Dermis microvascular lymphatic vessel endothelial cell (primary cell): ENCODE measurements at places on chromosomes 5 and 9.

DNA sequence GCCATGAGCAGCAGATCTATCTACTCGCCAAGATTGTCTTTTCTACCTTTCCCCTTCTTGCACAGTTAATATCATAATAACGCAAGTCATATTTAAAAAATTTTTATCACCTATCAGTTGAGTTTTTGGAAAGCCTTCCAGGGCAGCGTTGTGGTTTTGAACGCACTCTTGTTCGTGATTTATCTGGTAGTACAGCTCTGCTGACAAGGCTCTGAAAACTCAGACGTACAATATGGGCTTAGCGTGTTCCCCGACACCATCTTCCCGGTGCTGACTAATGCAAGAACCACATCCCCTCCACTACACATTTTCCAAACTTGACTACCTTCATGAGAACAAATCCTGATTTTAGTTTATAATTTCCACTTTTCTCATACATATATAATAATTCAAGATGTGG, 1.6 kb upstream of the NFIL3 start:
- no peak for DNase-seq

DNA sequence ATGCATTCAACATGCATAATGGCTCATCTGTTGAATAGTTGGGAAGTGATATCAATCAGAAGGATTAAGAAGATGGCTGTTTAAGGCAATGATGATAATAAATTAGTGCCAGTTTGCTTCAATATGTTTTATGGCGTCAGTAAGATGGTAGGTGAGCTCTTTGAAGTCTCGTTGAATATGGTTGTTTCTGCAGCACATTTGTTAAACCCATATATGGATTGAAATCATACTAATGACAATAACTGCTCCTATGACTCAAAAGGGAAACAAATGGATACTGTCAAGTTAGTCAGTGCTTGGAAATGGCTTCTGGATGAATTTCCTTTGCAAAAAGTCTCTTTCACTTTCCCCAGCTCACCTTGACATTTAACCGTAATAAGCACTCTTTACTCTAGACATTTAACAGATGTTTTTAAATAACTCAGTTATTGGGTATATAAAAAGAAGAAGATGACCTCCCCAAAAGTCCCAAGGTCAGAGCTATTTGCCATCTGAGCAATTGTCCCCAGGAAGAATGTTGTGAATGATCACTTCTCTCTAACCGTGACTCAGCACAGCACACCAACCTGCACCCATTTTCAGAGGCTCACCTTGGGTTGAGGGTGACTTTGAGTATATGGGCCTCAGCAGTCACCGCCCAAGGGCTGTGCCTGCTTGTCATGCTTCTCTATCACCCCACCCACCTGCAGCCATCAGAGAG, 133.4 kb downstream of the GRIA1 start:
- DNase-seq = no peak

DNA sequence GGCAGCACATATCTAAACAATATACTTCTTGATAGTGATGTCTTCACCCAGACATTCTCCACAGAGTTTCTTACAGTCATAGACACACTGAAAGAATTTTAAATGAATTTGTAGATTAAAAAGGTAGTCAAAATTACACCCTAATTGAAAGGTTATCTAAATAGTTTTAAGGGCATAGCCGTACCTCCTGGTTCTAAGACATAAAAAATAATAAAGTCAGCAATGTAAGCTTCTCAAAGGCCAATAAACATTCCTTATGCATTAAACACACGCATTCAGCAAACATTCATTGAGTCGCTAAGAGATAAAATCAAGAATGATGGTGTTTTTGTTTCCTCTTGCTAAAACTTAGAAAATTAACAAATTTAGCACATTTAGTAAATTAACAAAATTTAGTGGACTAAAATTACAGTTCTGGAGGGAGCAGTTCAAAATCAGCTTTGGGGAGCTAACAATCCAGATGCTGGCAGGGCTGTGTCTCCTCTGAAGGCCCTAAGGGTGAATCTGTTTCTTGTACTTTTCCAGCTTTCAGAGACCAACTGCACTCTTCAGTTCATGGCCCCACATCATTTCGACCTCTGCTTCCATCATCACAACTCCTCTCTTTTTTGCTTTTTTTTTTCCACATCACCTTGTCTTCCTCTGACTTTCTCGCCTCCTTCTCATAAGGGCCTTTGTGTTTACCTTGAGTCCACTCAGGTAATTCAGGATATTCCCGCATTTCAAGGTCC, 516.5 kb downstream of the DNAH5 start:
- no peak for DNase-seq

GRCh38 chr9:76607730-76608436, 148.9 kb downstream of the GCNT1 start:
- DNase-seq = no peak

DNA sequence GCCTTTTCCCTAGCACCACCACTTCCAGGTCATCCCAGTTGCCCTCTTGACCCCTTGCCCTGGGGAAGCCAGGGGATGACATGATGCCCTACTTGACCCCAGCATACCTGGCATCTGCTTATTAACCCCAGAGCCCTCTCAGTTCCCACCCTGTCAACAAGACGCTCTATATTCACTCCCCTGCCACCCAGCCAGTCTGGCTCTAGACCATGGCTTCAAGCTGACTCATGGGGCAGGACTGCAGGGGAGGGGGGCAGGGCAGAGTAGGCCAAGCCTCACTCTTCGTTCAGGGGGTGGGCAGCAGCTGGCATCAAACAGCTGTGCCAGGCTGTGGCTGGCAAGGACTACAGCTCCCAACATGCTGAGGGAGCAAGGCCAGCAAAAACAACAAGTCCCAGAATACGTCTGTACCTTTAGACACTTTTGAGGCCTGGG, 5.3 kb downstream of the ATOSB start:
- no peak for DNase-seq

DNA sequence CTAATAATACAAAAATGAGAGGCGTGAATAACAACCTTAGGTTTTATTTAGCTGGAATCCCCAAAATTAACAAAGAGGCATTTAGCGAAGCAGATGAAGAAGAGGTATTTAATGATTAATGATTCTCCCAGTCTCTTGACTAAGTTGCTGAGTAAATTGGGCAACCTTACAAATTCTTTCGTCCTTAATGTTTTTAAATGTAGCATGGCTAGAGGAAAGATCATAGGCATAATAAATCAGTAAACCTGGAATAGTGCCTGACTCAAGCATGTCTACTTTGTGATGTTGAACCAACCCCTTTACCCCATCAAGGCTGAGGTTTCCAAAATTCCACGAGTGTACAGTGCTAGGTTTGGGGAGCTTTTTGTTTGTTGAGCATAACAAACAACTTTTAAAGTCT, 7.9 kb downstream of the BHMT start:
- DNase-seq = no peak

DNA sequence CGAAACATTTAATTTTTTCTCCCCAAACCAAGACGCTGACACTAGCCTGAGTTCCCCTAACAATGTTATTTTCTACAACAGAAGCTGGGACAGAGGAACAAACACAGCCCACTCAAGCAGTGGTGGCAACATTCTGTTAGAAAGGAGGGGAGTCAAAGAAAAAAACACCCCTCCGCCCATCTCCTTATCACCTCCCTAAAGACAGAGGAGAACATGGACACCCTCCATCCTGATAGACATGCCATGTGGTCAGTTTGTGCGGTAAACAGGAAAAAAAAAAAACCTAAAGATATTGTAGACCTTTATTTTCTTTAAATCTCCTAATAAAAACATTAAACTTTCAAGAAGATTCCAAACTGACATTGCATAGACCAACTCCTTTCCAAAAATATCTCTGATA, 2.9 kb upstream of the DPM2 start:
- no peak for DNase-seq

DNA sequence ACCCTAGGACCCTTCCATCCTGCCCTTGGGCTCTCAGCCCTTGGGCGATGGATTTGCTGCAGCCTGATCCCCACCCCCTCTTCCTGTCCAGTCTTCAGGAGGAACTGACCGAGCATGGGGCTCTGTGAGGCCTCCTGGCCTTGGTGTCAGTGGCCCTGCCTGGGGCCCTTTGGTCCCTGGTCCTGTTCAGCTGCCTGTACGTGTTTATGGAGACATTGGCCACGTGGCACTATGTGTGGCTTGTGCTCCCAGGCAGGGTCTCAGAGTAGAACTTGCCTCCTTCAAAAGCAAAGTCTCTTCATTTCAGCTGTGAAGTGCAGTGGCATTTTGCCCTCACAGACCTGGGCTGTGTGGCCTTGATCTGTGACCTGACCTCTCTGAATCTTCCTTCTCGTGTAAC, 11.1 kb downstream of the FCN2 start:
- DNase-seq = no peak

GRCh38 chr9:35105571-35106342, 2.8 kb upstream of the STOML2 start:
- DNase-seq = no peak

GRCh38 chr5:2011481-2012411, 129.0 kb upstream of the IRX4 start:
- no peak for DNase-seq

GRCh38 chr5:106094204-106094607, 1576.5 kb downstream of the EFNA5 start:
- no peak for DNase-seq

DNA sequence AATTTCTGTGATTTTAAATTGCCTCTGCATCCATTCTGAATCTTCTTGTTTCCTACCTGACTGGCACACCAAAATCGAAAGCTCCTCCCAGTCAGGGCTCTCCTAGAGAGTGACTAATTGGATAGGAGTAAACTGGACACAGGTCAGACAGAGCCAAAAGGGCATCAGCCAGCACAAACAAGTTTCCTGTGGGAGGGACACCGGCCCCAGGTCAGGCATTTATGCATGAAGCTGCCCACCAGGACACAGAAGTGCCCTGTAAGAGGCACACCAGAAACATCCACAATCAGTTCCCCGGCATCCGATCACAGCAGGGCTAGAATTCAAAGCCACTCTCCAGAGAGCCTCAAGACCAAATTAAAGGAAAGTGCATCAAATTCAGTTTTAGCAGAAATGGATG, 78.4 kb downstream of the SFXN1 start:
- no peak for DNase-seq

GRCh38 chr9:114029311-114030170, 48.6 kb downstream of the AMBP start:
- DNase-seq = peak; percentile 68
